ENCODE measurements at places on chromosomes 3 and 15.
A peak's percentile ranks its signal among the peaks of the same experiment; 100 is the strongest.

DNA sequence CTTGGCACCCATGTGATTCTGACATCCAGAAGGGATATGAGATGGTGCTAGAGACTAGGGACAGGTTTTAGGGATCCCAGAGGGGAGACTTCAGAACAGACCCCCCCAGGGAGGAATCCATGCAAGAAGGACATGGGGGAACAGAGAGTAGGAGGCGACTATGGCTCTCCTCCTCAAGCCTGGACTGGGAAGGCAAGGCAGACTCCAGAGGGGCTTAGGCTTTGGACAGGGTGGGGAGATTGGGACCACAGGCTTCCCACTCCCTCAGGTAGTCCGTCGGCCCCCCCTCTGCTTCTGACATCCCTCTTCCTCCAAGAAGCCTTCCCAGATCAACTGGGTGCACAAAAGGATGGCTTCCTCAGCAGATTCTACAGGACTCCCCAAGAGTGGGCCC is 3.0 kb upstream of the VIPR1 start:
- no peak for DNase-seq

DNA sequence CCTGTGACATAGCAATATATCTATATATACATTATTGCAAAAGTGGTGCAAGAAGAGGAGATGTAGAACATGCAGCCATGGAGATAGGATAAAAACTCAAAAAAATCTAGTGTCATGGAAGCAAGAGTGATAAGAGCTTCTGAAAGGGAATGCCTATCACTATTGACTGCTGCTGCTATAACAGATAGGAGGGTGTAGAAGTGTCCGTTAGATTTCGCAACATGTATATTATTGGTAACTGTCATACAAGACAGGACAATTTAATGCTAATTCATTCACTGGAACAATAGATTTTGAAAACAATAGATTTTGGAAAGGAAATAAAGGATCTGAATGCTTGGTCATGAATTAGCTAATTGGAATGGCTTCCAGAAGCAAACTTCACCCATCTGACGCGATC is 224.5 kb downstream of the ZNF385D start:
- no peak for DNase-seq

DNA sequence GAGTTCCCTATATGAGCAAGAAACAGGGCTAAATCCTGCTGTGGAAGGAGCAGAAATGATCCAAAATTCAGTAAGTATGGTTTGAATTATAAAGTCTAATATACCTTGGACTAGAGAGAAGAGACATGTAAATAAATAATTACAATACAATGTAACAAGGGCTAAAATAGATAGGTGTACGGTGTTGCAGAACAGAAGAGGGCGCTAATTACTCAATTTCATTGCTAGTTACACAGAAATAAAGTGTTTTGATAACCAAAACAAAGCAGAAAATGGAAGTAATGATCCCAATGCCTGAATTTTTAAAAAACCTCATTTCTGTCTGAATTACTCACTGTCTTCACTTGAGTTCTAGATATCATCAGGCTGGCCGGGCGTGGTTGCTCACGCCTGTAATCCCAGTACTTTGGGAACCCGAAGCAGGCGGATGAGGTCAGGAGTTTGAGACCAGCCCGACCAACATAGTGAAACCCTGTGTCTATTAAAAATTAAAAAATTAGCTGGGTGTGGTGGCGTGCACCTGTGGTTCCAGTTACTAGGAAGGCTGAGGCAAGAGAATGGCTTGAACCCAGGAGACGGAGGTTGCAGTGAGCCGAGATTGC is 8.3 kb upstream of the PLCH1 start:
- DNase-seq = peak; percentile 43

GRCh38 chr3:38722781-38723568 is 73.5 kb upstream of the SCN5A start:
- no peak for DNase-seq

DNA sequence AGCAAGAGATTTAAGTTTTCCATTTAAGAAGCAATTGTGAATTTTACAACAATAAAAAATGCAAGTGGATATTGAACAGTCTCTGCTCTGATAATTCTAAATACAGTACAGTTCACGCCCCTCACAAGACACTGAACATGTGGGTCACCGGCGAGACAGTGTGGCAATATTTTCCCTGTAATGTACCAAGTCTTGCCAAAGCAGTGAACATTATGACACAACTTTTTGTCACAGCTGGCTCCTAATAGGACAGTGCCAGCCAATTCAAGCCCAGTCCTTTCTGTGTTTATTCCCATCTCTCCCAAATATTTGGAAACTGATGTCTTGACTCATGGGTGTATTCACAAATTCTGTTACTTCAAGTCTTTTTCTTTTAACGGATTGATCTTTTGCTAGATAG is 62.3 kb downstream of the PPARG start:
- no peak for DNase-seq

DNA sequence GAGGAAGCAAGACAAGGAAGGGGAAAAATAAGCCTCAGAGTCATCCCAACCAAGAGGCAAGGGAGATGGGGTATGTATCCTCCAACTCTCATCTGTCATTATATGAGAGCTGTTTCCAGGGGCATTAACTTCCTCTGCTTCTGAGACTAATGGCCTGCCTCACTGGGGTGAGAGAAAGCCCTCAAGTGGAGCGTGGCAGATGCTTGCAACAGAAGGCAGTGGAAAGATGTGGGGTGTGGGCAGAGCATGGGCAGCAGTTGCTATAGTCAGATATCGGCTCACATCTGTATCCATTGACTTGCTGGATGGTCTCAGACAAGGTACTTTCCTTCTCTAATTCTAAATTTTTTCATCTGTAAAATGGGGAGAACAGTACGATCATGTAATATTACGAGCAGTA is 81.7 kb upstream of the PLCL2 start:
- no peak for DNase-seq

DNA sequence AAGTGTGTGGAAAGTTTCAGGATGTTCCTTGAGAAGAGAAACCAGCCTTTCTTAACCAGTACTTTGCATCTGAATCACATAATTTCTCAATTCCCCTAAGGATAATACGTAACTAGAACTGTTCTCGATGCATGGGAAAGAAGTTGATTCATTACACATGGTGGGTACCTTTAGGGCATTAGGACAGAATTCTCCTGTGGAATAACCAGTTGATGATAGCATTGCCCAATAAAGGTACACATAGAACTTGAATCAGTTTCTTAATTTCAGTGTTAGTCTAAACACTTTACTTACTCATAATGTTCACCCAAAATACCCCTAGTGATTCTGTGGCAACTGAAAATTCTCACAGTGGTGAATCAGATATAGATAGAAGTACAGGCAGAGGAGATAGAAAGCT is 1030.9 kb downstream of the ROBO1 start:
- DNase-seq = no peak

- no peak for DNase-seq
Observed at GRCh38 chr3:164467007-164467406, 611.3 kb downstream of the SI start.

- no peak for DNase-seq
Observed at GRCh38 chr15:63843901-63844317, 10.2 kb upstream of the HERC1 start.

DNA sequence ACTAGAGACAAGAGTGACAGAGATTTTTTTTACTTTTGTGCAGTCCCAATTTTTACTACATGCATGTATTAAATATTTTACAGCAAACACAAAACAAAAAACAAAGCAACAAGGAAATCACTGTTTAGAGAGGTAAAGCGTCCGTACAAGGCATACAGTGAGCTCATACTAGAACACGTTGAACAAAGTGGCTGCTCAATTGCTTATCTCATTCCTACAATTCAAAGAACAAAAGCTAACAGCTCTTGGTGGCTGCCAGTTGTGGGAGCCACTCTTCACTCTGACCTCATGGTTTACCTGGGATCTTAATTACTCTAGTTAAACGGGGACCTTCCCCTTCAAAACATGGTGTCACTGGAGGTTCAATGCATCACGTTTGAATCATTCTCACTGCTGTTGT is 7.6 kb upstream of the ARHGEF26 start:
- DNase-seq = no peak

DNA sequence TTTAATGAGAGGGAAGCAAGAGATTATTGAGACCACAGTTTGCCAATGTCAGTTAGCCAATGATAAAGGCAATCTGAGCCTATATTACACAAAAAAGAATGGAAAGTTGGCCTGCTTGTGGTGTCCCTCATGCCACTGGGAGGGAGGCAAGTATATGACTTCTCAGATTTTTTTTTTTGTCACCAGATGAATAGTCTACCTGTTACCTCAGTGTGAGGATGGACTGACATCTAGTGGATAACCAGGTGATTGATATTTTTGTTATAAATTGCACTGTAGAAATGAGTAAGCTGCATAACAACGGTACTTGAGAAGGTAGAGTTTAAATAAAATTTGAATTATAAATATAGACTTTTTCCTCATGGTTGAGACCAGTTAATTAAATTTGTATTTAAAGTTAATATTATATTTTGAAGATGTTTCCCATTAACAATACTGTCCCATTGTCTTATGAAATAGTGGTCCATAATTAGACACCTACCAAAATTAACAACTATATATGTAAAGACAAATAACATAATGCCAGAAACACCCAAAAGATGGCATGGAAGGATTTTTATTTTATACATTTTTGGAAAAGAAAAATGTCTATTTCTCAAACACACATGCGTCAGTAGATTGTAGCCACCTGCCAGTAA is 237.8 kb upstream of the GADL1 start:
- DNase-seq = no peak

- DNase-seq = no peak
Observed at GRCh38 chr3:120125992-120126391, 31.7 kb upstream of the GSK3B start.

DNA sequence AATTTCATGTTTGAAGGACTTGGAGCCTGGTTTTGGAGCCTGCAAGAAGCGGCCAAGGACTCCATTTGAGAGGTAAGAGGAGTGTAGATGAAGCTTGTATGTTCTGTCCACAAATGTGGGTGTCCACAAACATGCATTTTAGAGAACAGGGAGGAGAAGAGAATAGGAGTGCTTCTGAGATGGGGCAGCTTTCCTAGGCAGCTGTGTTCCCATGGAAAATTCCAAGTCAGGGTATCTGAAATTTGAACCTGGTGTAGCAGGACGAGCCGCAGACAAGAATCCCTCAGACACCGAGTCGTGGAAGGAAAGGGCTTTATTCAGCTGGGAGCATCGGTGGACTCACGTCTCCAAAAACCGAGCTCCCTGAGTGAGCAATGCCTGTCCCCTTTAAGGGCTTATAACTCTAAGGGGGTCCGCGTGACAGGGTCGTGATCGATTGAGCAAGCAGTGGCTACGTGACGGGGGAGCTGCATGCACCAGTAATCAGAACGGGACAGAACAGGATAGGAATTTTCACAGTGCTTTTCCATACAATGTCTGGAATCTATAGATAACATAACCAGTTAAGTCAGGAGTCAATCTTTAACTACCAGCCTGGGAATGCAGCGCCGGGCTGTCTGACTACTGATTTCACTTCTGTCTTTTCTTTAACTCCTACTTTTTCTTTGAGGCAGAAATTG is 71.4 kb upstream of the WDR72 start:
- no peak for DNase-seq

DNA sequence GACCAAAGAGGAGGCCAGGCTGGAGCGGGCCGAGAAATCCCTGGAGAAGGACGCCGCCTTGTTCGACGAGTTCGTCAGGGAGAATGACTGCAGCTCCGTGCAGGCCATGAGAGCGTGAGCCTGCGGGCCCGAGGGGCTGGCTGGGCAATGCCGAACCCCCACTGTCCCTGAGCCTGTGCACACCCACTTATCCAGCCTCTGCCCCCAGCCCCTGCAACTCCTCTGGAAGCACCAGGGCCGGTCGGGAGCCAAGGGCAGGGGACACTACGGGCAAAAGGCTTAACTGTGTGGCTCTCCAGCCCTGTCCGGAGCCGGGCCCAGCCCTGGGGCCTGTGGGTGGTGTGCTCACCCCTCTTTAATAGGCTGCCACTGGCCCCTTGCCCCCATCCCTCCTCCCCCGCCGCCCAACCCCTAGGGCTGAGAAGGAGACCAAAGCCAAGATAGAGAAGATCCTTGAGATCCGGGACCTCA is 24.0 kb downstream of the CFAP100 start:
- no peak for DNase-seq

DNA sequence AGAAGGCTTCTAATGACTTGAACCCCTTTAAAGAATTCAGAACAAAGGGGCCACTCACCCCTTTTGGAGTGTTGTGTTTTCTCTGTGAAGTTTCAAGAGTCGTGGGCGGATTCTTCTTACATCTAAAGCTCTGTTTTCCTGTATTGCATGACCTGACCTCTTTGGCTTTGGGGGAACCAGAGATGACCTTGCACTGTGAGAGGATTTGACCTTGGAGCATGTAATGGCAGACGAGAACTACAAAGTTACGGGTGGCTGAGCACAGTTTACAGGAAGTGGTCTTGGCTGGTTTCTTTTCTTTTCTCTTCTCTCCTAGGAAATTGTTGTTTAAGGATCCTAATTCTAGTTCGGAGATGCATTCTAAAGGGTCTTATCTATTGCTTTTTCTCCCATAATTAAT is 6.2 kb upstream of the BDH1 start:
- DNase-seq = no peak

DNA sequence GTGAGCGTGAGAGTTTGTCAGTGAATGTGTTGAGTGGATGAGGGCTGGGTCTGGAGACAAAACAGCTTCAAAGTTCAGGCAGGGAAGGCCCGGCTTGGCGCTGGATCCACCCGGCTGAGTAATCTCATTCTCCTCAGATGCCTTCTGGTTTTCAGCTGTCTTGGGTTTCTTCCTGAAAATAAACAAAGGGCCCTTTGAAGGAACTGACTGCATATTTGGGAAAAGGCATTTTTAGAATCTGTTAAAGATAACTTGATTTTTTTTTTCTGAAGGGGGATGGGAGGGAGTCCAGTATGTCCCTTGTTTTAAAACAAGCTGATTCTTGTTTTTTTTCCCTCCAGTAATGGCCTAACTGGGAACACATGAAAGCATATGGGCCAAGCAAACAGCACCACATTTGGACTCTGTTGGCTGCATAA is 86.4 kb downstream of the TIGIT start:
- DNase-seq = peak; percentile 93

DNA sequence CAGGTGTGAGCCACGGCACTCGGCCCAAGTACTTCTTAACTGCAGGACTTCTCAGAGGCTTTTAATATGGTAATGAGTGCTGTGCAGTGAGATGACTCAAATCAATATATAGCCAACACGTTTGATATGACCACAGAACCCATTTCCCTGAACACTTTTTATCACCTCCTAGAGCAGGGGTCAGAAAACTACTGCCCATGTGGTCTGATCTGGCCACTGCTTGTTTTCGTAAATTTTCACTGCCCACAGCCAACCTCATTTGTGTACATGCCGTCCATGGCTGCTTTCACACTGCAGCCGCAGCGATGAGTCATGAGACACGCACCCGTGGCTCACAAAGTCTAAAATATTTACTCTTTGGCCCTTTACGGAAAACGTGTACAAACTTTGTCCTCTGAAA is 179.2 kb downstream of the RORA start:
- DNase-seq = no peak

GRCh38 chr15:46034755-46035154 is 399.9 kb downstream of the SQOR start:
- DNase-seq = no peak

- no peak for DNase-seq
Observed at GRCh38 chr3:8978551-8978950, 15.3 kb upstream of the RAD18 start.

- no peak for DNase-seq
Observed at GRCh38 chr15:94306700-94307650, 75.6 kb downstream of the MCTP2 start.

- no peak for DNase-seq
Observed at GRCh38 chr3:48320996-48321395, 12.5 kb downstream of the SPINK8 start.
